ENCODE measurements at places on chromosomes 6 and 20.
A peak's percentile ranks its signal among the peaks of the same experiment; 100 is the strongest.

DNA sequence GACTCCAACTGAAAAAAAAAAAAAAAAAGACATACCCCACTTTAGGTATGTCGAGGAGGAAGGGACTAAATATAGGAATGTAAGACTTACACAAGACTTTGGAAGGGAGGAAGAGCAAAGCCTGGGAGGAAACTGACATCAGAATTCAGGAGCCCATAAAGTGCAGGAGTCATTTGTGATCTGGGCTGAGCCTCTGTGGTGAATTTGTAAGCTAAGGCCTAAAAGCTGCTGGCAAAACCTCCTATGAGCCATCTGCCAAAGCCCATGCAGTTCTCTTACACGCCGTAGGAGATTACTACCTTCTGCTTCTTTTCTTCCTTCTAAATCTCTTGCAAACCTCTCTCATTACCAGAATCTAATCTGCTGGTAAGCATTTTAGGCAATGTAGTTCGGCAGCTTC is 52.0 kb upstream of the THEMIS start:
- peak; percentile 66 for DNase-seq

- DNase-seq = no peak
These were observed 141.8 kb downstream of the SIM1 start for GRCh38 chr6:100322886-100323285.

DNA sequence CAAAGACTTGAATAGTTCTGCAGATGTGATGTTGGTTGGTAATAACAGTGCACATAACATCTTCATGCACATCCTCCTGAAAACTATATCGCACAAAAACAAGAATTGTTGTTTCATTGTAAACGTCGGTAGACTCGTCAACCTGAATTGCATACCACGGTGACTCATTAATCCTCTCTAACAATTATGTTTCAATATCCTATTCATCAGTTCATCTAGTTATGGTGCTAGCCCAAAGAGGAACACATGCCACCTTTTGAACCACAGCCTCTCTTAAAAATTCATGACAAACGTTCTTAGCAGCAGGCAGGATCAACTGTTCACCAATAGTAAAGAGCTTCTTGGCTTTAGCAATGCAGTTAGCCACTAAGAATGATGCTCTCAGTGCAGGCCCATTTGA is 25.0 kb downstream of the CRYBG1 start:
- no peak for DNase-seq

DNA sequence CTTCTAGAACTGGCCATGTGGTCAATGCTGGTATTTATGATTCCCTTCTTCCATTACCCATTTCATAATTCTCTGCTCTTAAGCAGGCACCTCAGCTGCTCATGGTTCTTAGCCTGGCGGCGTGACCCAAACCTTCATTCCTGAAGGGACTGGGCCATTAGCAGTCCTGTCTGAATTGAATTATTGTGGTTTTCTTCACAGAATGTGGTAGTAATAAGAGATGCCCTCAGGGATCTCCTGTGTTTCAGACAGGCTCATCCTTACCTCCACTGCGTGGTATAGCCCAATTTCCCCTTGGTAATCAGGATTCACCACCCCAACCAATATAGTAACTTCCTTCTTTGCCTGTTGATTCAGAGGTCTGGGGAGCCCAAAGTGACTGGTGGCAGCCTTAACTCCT is 37.6 kb downstream of the PKIB start:
- no peak for DNase-seq

GRCh38 chr20:14518648-14519047 is 181.2 kb upstream of the FLRT3 start:
- peak; percentile 85 for DNase-seq

DNA sequence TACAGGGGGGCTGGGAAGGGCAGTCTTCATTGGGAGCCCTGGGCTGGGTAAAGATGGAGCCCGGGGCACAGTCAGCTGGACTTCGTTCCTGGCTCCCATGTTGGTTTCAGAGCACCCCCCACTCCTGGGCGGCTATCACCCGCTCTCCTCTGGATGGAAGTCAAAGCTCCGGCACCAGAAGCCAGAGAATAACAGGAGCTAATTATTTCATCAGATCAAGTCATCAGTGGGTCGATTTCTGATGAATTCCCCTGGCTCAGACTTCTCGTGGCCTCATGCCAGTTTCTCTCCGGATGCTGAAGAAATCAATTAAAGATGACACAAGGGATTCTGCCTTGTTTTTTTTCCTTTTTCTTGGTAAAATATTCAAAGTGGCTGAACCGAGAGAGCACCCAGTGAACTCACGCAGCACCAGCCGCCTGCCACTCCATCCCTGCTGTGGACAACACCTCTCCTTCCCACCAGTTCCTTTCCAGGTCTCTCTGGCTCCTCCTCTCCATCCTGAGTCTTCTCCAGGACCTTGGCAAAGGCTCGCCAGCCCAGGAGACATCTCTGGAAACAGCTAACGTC is 22.5 kb downstream of the SULF2 start:
- DNase-seq = no peak

DNA sequence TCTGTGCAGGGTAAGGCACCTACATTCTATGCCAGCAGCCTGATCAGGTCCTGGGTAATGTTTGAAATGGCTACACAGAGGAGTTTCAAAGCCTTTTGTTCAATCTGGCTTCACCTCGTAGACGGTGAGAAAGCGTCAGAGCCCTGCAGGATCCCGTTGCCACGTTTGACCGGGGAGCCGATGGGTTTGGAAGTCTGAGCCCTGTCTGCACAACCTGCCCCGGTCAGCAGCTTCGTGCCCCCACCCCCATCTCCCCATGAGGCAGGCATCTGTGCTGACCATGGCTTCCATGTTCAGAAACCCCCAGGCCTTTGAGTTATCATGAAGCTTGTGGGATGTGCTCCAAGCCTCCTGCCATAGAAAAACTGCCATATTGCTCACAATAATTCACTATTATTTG is 63.9 kb downstream of the PTPN1 start:
- DNase-seq = no peak

- DNase-seq = no peak
These were observed 454.7 kb downstream of the UTRN start for GRCh38 chr6:144739873-144740272.

GRCh38 chr6:7547315-7547714 is 5.8 kb downstream of the DSP start:
- DNase-seq = no peak

DNA sequence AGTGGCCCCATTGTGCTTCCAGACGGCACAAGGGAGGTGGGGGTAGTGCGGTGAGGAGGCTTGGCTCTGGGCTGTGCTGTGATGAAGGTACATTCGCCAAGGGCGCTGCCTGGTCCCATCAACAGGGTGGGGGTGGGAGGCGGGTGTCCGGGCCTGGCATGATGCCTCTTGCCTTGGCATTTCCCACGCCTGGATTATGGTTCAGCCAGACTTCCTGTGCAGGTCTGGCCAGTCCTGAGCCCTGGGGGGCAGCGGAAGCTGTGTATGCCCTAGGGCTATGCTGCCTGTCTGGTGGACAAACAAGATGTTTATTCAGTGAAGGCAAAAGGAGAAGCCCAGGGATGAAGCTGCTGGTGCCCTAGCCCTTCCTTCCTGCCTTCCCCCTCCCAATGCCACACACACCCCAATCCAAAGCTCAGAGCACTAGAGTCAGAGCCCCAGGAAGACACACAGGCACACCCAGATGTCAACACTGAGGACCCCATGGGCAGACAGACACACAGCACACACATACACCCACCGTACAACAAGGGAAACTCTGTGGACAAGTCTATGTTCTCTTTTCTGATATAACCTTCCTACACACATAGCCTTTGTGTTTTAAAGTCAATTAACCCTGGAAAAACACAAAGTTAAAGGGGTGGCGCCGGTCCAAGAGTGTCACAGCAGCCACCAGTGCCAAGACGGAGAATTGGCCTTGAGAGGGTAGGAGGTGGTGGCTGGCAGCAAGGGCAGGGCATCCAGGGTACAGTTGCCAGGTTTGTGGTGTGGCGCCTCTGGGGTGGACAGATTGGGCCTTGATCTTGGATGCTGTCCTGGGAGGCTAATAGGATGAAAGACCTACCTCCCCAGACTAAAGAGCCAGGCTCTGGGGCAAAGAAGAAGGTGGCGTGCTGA is 54.7 kb upstream of the SAYSD1 start:
- DNase-seq = no peak

GRCh38 chr20:2797136-2797983 is 3.1 kb downstream of the CPXM1 start:
- DNase-seq = no peak

- no peak for DNase-seq
These were observed 93.4 kb downstream of the HIVEP2 start for GRCh38 chr6:142851601-142852000.

DNA sequence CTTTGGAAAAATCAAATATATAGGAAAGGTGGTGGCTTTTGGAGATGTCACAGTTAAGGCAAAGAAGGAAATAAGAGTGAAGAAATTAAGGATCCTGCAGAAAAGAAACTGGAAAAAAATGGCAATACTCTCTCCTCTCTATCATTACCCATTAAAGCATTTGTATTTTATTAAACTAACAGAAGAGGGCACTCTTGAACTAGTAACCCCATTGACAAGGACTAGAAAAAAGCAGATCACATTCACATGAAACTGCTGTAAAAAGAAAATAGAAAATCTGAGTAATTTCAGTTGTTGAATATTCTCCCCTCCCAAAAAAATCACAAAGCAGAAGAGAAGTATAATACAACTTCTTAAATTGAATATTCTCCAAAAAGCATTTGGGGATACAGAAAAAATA is 104.1 kb upstream of the SLC35B3 start:
- no peak for DNase-seq

GRCh38 chr20:4674672-4675071 is 47.0 kb upstream of the PRND start:
- no peak for DNase-seq

DNA sequence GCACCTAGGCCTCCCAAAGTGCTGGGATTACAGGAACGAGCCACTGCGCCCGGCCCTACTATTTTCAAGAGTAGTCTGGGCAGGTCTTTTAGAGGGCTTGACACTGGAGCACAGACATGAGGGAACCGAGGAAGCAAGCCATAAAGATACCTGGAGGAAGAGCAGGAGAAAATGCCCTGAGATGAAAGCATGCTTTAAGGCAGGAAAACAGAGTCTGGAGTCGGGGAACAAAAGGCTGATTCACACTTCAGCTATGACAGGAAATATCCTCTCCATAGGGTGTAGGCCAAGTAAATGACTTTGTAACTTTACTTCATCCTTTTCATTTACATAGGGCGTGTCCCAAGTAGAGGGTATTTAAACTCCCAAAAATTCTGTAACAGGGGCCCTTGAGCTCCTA is 4.3 kb upstream of the SERINC3 start:
- DNase-seq = no peak

- DNase-seq = peak; percentile 26
These were observed 1.2 kb upstream of the RBM38 start for GRCh38 chr20:57389695-57390603.

DNA sequence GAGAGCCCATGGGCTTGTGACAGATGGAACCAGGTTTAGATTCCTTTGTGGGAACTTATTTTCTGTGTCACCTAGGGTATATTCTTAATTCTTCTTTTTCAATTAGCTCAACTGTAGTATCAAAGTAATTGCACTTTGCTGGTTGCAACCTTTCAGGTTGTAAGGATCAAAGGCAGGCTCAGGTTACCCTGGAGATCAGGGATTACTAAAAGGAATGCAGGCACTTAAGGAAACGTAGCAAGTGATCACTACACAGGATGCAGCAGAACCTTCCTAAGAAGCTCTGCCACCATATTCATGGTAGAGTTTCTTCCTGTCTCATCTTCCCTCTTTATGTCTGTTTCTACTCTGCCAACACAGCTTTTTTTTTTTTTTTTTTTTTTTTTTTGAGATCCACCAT is 133.2 kb upstream of the JAG1 start:
- no peak for DNase-seq

DNA sequence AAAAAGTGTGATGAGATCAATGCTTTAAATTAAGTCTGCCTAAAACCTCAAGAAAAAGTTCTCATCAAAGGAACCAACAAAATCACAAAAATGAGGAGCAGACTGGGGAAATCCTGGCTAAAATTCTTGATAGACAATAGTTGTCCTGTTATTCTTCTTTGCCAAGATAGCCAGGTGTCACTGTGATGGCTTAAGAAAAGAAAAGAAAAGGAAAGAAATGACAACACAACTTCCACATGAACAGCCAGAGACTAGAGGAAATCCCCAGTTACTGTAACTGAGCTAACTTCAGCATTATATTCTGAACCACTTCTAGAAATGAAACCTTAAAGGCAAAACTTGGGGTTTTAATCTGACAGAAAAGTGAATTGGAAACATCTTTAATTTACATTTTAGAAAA is 129.6 kb downstream of the CD24 start:
- DNase-seq = no peak

DNA sequence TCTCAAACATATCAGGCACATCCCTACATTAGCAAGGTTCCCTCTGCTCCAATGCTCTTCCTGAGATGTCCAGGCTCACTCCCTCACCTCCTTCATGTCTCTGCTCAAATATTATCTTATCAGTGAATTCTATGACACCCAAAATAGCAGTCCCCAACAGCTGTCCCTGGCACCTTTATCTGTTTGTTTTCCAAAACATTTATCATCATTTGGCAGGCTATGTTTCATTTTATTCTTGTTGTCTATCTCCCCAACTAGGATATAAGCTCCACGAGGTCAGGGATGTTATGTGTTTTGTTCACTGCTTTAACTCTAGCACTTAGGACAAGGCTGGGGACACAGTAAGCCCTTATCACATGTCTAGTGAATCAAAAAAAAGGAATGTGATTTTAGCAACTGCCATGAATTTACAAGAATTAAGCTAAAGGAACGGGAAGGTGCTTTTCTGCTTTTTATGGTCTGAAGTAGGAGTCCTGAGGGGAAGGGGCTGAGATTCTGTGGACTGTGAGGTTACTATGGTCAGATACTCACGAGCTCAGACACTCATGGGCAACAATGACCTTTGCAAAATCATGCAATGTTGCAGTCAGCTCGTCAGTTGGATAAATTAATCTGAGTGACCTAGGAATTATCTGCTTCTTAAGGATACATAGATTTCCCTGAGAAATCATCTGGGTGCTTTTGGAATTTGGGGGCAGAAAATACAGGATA is 1.9 kb upstream of the IL22RA2 start:
- no peak for DNase-seq
